Muscle of leg (tissue), 16 donors: ENCODE measurements at places on chromosomes 1 and 21.

GRCh38 chr1:64493831-64494230, 23.9 kb downstream of the CACHD1 start:
- no peak for DNase-seq

DNA sequence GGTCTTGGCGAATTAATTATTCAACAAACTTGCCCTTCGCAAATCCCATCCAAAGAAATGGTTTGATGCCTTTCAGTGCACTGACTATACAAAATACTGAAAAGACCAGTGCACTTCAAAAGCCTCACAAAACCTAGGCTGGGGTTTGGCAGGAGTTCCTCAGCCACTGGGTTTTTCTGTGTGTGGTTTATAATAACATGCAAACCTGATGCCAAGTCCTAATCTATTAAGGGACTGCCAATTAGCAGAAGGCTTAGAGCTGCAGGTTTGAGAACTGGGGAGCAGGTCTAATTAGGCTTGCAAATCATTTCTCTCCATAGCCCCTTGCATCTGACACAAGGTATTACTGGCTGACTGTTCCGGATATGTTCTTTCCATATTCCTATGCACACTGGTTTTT, 27.7 kb downstream of the PLPP3 start:
- DNase-seq: no peak

DNA sequence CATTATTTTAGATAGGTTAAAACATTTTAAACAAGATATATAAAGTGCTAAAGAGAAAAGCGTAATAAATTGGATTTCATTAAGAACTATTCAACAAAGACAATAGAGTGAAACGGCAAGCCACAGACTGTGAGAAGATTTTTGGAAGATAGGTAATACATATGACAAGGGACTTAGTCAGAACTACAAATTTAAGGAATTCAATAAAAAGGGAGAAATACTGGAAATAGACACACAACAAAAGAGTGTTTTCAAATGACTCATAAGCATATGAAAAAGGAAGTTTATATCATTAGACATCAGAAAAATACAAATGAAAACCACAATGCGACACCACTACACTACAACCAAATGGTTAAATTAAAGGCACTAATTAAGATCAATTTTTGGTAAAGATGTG, 90.5 kb downstream of the GDAP2 start:
- no peak for DNase-seq

DNA sequence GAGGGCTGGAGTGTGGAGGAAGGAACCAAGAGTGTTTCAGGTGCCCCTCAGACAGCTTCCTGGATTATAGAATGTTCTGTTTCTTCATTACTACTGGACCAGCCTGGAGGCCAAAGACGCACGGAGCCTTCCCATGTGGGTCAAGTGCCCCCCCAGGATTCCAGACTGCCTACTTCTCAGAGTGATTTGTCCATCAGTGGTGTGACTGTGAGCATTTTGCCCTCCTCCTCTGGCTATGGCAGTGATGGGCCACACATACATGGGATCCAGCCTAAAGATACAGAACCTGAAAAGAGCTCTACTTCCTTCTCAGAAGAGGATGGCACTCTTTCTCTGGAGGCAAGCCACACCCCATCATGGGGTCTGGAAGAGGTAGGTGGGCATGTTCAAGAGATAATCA, 64.9 kb downstream of the MACF1 start:
- no peak for DNase-seq

- peak; percentile 72 for DNase-seq
Observed at GRCh38 chr1:241611063-241611462, 29.1 kb downstream of the CHML start.

GRCh38 chr1:199809311-199809710, 218.2 kb upstream of the NR5A2 start:
- no peak for DNase-seq

GRCh38 chr21:42500736-42501135, 4.7 kb upstream of the RSPH1 start:
- no peak for DNase-seq

GRCh38 chr21:45465105-45465504, 60.1 kb downstream of the COL18A1 start:
- DNase-seq: no peak

- no peak for DNase-seq
Observed at GRCh38 chr1:63134501-63135173, 187.7 kb upstream of the FOXD3 start.

DNA sequence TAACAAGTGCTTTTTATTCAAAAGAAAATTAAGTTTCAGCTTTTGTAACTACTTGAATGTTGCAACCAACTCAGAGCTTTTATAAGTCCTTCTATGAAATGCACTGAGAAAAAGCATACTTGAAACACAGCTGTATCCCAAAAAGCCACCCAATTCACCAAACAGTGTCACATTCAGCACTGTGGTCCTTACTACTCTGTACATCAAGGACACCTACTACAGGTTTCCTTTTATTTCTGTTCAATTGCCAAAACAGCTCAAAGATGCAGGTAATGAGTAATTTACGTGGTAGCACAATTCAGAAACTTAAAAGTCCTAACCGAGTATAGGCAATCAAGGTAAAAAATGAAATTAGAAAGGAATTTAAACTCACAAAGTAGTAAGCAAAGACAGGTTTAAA, 2.5 kb downstream of the EIF4G3 start:
- no peak for DNase-seq

DNA sequence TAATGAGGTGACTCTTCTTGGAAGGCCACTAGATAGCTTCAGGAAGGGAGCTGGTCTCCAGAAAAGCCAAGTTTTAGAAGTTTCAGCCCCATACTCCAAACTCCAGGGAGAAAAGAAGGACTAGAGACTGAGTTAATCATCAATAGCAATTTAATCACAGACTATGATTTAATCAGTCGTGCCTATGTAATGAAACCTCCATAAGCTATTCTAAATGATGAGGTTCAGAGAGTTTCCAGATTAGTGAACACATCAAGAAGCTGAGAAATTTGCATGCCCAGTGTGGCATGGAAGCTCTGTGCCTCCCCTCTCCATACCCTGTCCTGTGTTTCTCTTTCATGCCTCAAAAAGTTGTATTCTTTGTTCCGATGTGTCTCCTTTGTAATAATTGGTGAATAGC, 49.2 kb upstream of the CCDC190 start:
- DNase-seq: no peak

DNA sequence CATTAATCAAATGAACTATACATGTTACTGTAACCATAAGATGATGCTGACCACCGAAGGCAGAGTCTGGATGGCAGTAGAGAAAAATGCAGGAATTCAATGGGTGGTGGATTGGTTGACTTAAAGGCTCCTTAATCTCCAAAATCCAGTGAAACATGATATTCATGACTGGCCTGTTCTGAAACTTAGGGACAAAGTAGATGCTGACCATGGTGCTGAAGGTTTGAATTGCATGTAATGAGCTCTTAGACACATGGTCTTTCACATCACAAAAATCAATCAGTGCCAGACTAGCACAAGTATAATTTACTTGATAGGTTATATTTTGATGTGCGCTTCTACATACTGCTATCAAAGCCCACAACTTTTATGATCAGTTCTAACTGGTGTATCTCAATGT, 30.9 kb upstream of the NTMT2 start:
- peak; percentile 68 for DNase-seq

DNA sequence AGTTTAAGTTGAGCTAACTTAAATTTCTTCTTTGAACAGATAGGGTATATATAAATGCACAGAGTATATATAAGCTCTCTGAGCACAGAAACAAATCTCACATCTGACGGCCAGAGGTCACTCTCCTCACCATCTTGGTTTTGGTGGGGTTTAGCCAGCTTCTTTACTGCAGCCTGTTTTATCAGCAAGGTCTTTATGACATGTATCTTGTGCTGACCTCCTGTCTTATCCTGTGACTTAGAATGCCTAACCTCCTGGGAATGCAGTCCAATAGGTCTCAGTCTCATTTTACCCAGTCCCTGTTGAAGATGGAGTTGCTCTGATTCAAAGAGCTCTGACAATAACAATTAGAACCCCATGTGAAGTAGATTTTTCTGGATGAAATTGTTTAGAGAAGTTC, 1.6 kb upstream of the MOV10 start:
- DNase-seq: no peak

DNA sequence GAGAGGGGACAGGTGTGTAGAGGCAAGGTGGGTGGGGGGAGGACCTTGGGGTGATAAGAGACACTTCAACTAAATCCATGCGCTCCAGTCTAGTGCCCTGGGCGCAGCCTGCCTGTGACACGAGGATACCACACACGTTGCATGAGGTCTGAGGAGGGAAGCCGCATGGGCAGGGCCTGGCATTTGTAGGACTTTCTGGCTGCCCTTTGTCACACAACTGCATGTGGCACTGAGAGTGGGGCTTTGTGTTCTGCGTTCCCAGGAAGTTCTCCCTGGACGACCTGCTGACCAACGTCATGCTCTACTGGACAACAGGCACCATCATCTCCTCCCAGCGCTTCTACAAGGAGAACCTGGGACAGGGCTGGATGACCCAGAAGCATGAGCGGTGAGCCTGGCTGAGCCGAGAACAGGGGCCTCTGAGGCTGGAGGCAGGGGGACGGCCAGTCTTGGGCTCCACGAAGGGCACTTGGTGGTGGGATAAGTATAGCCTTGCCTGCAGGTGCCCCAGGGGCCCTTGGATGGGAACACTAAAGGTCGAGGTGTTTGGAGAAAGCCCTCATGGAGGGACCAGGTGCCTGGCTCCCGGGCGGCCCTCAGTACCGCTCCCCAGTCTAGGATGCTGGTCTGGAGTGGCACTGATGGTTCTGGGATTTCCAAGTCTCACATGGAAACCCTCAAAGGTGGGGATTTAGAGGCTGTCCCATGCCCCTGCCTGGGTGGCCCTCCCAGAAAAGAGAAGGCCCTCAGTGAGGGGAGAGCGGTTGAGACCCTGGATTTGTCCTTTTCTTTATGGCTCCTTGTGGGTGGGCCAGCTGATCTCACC, 34.5 kb downstream of the EPHX1 start:
- no peak for DNase-seq

GRCh38 chr1:83641206-83641658, 357.7 kb downstream of the TTLL7 start:
- DNase-seq: peak; percentile 61

GRCh38 chr1:111873460-111874030, 115.9 kb downstream of the KCND3 start:
- DNase-seq: no peak

GRCh38 chr1:21874778-21875547, 62.1 kb downstream of the HSPG2 start:
- DNase-seq: no peak

DNA sequence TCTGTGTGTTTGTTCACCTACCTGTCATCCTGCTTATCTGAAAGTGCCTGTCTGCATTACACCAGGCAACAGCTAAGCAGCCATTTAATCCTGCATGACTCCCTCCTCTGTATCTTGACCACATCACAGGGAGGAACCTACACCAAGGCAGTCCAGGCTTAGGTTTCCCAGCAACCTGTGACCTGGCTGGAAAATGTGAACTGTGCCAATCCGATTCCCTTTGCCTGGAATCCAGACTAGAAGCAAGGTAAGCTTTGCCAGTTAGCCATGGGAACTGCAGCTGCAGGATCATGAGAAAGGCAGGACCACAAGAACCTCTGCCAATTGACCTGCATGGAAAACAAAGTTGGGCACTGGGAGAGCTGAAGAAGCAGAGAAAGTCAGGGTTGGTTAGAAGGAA, 6.3 kb upstream of the ATP1B1 start:
- no peak for DNase-seq

GRCh38 chr1:53061123-53061858, 722 bp upstream of the PODN start:
- DNase-seq: peak; percentile 53

DNA sequence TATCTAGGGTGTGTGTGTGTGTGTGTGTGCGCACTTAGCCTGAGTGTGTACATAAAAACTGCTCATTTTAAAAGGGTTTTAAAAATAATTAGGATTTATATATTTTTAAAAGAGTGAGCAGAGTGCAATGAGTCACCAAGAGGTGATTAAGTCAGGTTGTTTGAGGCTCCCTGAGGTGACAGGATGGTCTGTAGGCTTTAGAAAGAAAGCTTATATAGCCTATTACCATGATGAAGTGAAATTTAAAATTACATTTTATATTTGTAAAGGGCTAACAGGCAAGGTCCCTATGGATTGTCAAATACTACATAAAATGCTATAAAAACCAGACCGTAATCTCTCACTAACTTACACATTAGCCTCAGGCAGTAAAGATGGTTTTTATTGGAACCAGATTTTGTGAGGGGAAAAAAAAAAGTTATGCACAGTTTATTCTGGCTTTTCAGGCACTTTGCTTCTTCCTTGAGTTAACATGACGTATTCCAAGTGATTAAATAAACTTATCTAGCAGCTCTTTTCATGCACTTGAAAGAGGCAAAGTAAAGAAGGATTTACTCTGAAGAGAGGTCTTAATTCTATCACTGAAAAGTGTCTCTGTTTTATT, 711.7 kb upstream of the PTBP2 start:
- DNase-seq: peak; percentile 74

DNA sequence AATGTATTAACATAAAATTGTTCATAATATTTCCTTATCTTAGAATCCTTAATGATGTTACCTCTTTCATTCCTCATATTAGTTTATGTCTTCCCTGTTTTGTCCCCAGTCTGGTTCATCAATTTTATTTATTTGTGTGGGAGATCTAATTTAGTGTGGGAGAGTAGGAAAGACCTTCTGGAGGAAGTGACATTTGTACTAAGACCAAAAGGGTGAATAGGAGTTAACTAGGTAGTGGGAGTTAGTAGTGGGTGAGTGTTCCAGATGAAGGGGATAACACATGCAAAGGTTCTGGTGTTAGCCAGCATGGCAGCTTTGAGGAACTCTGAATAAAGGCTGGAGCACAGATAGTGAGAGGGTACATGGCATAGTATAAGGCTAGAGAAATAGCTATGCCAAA, 21.4 kb downstream of the RASAL2 start:
- no peak for DNase-seq

DNA sequence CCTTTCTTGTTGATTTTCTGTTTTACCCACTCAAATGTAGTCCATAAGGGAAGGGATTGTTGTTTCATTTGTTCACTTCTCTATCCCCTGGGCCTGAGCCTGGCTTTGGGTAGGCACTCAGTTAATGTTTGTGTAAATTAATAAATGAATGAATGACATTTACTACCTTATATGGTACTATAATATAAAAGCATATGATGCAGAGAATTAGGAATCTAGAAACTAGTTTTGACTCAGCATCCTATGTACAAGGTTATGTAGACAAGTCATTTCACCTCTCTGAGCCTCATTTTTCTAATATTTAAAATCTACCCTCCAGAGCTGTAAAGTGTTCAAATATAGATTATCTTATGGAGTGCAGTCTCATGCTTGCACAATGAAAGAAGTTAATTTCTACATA, 68.9 kb upstream of the S1PR1 start:
- no peak for DNase-seq

- no peak for DNase-seq
Observed at GRCh38 chr1:19411612-19412011, 73.7 kb downstream of the CAPZB start.

DNA sequence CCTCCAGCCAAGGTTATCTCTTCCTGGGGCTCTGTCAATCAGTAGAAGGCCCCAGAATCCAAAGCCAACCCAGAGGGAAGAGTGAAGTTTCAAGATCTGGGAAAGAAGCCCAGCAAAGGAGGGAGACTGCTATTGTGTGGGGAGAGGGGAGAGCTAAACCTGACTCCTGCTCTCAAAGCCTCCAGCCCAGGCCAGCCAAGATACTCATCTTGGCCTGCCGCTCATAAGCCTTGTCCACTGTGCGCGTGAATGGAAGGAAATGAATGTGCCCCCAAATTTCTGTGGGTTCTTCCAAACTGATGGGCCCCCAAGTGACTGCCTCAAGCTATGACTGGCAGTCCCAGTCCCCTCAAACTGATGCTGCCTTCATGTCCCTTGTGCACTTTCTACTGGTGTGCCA, 2.0 kb downstream of the PLXNA2 start:
- DNase-seq: no peak

- no peak for DNase-seq
Observed at GRCh38 chr1:83958704-83959103, 40.2 kb downstream of the TTLL7 start.

GRCh38 chr21:41559658-41560631, 52.0 kb upstream of the TMPRSS2 start:
- DNase-seq: peak; percentile 11
